ENCODE measurements at places on chromosomes 2 and 18.

DNA sequence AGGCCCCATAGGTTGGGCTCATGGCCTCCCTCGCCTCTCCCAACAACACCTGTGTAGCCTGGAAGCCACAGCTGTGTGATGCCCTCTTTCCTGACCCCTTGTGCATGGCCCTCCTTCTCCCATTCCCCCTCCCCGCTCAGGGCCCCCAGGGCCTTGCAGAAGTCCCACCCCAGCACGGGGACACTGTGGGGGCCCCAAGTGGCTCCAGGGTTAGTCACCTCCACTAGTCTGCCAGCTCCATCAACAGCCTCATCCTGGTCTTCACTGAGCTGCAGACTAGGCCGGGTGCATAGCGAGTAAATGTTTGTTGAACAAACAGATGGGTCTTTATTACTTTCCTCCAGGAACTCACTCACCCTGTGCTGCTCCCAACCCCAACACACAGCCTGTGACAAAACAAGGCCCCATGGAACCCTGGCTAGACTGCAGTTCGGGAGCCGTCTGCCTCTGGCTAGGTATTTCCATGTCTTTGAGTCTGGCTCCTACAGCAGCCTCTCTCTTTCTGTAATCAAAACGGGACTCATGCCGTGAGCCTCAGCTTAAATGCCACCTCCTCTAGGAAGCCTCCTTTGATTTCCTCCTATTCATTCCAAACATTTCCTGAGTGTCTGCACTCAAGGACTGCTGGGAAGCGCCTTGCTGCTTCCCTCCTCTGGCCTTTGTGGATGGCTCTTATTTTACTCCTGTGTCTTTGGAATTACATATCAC lies 109.9 kb upstream of the ID2 start:
- DNase-seq = no peak

DNA sequence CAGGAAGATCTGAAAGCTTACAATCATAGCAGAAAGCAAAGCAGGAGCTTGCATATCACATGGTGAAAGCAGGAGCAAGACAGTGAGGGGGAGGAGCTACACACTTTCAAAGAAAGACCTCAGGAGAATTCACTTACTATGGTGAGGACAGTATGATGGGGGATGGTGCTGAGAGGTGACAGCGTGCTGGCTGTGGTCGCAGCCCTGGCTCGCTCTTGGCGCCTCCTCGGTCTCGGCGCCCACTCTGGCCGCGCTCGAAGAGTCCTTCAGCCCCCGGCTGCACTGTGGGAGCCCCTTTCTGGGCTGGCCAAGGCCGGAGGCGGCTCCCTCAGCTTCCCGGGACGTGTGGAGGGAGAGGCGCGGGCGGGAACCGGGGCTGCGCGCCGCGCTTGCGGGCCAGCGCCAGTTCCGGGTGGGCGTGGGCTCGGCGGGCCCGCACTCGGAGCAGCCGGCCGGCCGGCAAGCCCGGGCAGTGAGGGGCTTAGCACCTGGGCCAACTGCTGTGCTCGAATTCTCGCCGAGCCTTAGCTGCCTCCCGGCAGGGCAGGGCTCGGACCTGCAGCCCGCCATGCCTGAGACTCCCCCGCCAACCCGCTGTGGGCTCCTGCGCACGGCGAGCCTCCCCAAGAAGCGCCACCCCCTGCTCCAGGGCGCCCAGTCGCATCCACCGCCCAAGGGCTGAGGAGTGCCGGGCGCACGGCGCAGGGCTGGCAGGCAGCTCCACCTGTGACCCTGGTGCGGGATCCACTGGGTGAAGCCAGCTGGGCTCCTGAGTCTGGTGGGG lies 131.9 kb upstream of the SPATS2L start:
- no peak for DNase-seq

DNA sequence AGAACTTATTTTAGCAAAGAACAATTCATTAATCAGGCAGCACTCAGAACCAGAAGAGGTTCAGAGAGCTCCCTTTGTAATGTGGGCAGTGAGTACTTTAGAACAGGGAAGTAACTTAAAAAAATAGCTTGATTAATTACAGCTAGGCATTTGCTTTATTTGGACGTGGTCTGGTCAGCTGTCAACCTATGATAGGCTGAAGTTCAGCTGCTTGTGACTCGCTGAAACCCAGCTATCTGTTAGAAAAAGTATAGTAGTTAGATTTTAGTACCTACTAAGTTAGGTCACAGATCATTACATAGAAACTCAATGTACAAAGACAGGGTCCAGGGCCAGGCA lies 40.0 kb downstream of the PKDCC start:
- DNase-seq = no peak

DNA sequence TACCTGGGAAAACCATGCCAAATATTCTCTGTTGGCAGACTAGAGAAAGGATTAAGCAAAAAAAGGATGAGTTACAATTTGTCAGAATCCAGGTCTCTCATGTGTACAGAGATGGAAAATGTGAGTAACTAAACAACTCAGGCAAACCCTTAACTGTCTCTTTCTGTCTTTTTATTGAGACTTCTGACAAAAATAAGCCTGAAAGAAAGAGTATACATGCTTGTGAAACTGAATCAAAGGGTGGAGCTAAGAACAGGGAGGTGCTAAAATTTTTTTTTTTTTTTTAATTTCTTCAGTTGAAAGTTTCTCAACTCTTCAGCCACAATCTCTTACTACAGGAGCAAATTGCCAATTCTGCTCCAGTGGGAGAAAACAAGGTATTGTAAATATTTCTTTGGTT lies at the start of gene SERPINB10:
SERPINB10 (plus strand) TSS at position 295 of the 400 bp plus-strand sequence. CDS start 7,553 bp downstream, outside the sequence.
- DNase-seq = no peak

DNA sequence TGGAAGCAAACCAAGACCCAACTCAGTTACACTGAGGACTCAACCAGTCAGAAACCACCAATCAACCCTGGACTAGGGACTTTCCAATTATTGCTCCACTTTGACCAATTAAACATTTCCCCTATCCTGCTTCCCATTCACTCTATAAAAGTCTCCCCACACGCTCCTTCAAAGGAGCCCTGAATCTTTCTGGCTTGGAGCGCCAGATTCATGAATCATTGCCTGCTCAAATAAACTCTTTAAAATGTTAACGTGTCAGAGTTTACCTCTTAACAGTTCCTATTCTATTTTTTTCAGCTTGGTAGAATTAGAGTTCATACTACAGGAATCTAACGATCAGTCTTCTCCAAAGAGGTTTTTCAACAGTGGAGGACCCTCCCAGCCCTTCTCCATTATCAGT lies 20.7 kb upstream of the SULT1C2 start:
- DNase-seq = no peak

DNA sequence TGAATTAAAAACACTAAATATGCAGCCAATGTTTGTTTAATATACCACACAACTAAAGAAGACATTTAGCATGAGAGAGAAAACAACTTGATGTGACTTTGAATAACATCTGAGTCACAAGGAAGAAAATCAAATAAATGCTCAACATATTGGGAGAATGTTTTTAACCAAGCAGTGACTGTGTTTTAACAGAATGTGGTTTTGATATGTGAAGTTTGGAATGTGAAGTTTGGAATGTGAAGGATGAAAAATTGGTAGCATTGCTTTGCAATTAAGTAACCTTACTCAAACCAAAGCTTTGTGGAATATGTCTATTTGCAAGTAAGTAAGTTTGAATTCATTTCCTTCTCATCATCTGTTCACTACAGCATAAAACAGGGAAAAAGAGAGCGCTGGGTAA lies 128.2 kb upstream of the DNAJC10 start:
- DNase-seq = no peak

GRCh38 chr2:16756831-16757644 lies 91.4 kb upstream of the CYRIA start:
- peak; percentile 37 for DNase-seq

DNA sequence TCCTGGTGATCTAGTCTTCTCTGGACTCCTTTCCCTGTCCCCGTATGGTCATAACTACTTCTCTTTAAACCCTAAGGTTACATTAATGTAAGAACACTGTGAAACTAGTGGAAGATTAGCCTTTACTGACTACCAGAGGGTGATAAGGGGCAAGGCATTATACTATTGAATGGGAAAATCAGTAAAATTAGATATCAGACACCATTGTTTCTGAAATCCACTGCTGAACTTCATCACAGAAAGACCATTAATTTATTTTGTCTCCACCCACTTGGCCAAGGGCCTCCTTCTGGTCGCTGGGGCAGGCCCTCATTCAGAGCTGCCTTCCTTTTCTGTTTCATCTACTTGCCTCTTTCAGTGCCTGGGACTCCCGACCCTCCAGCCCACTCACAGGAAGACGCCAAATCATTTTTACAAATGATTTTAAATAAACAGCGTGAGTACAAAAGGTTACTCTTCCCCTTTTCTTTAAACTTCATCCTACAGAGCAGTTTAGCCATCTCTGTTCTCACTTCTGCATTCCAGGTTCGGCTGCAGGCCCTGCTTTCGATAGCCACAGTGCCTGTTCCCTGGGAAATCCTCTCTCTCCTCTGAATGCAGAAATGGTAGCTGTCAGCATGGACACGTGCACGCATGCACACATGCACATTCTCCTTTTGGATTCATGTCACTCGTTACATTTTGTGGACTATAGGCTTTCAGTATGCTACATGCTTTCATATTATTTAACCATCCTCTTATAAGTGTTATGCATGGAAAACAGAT lies 70.3 kb upstream of the DOCK10 start:
- DNase-seq = no peak

DNA sequence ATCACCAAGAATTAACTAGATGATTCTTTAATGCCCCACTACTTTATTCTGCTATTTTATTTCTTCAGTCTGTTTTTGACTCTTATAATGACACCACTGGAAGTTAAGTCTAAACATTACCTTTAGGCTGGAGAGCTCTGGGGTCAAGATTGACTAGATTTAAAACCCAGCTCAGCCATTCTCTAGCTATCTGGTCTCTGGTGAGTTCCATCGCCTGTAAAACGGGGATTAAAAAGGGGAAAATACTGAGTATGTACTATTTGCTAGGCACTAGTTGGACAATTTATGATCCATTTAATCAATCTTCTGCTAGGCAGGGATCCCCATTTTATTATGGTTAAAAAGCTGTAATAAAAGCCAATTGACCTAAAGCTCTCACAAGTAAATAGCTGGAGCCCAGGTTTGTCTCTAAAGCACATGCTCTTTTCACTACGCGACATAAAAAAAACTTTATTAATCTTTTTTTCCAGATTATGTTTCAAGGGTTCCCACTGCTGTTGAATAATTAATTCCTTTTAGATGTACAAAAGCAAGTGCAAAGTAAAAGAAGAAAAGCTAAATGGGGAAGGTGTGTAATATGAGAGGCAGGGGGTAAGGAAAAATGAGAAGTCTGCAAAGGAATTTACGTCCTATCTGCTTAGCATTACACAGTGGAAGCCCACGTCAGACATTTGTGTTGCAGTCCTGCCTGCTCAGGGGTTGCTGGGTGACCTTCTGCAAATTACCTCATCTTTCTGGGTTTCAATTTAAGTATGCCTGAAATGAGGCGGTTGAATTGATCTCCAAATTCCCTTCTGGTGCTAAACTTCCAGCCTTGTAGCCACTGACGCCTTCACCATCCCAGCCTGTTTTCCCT lies 918 bp upstream of the NABP1 start:
- no peak for DNase-seq

DNA sequence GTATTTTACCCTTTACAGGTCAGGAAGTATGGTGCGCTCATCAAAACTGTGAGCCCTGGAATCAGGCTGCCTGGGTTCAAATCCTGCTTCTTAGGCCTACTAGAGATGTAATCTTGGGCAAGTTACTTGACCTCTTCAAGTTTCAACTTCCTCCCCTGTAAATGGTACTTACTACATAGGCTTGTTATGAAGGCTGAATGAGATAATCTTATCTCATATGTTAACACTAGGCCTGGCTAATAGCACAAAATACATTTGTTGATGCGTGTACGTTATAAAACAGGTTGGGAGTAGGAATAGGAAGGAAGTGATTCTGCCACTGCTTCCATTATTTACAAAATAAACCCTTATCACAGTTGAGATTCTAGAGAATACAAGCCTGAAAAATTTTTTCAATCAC lies 1.7 kb upstream of the RFTN2 start:
- no peak for DNase-seq

GRCh38 chr18:69684789-69685188 lies 262.9 kb downstream of the CD226 start:
- DNase-seq = no peak

DNA sequence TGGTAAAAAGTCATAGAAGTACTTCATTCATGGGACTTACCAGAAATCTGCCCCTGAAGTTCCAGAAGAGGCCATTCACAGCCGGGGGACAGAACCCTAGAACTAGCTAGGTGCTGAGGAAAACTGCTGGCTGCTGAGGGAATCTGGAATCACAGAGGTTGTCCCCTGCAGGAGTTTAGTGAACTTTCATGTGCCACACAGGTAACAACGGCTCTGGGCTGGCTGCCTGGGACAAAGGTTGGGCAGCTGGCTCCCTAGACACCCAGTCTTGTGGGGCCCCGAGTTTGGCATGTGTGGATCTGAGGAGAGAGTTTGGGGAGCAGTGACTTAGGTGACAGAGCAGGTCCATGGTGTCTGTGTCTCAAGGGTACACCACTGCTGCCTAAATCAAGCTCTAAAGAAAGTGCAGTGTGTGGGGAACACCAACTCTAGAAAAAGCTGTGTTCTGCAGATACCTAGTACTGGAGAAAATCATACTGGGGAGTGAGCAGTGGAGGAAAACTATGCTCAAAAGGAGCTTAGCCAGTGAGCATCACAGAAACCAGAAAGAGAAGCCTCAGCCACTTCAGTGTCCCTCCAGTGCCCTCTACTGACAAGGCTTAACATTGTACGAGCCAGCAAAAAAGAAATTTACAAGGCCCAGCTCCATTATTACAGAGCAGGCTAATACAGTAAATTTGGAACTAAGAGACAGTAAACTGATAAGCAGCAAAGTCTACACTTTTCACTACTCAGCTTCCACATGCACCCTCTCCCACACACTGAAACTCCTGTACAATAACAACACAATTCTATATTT lies 15.2 kb downstream of the GALNT3 start:
- DNase-seq = no peak

- no peak for DNase-seq
These were observed 158.1 kb upstream of the SLC39A10 start for GRCh38 chr2:195498839-195499490.

DNA sequence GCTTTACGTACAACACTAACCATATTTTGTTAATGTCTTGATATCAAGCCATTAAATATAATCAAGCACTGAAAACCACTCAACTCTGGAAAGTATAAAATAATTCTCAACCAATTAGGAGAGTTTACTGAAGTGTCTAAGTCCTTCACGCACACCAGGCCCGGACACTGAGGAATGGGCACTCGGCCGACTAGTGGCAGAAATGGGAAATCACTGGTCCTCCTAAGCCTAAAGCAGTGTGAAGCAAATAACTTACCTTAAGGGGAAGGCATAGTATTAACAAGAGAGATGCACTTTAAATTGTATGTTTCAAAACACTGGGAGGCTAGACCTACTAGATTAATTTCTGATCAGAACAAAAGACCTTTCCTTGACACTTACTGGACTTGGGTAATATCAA lies 45.7 kb downstream of the FAM210A start:
- DNase-seq = peak; percentile 29
